ENCODE measurements at places on chromosomes 13 and 19. TPM values are rescaled to one million over a fixed set of nuclear protein-coding genes. Genes with fewer than 3 reads are reported as not detected.
A peak's percentile ranks its signal among the peaks of the same experiment; 100 is the strongest.

The ZNF45 gene
- 9.9 TPM for total RNA-seq

The SELENOV gene
- total RNA-seq: not detected

The FOSB gene
- 13.3 TPM for total RNA-seq

The TMEM238 gene
- total RNA-seq: 10.6 TPM

The CEACAM21 gene
- not detected for total RNA-seq

The WDR87 gene
- not detected for total RNA-seq

The PINLYP gene
- not detected for total RNA-seq

The PCDH20 gene
- total RNA-seq: not detected

DNA sequence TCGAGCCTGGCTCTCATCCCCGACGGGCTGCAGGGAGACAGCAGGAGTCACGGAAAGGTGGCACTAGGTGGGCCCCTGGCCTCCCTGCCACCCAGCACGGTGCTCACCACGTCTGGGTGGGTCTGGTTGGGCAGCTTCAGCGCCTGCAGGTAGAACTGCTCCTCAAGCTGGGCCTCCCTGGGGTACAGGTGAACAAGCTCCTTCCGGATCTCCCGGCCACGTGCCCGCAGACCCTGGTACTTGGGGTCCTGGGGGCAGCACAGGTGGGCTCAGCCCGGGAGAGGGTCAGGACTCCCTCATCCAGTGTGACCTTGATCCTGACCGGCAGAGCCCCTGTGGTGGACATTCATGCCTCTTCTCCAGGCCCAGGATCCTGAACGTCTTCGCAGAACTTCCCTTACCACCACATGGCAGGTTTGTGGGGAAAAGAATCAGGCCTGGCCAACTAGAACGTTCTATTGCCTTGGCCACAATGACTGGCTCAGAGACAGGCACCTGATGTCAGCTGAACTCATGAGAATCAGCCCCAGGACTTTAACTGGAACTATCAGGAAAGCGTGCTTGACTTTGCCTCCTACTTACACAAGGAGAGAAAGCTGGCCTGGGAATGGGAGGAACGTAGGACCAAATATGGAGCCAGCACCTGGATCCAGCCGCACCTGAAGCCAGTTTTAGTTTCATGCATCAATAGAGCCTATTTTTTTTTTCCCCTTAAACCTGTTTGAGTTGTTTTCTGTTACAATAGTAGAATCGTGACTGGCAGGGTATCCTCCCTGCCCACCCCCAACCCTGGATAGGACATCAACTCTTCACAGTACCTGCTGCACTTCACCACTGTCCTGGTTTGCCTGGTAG, 8.9 kb downstream of the SARS2 start:
- H3K4me3 ChIP-seq: no peak overlapping the region
- H3K27ac ChIP-seq: no peak overlapping the region
- H3K27me3 ChIP-seq: no peaks in the 10 kb centered on the region

DNA sequence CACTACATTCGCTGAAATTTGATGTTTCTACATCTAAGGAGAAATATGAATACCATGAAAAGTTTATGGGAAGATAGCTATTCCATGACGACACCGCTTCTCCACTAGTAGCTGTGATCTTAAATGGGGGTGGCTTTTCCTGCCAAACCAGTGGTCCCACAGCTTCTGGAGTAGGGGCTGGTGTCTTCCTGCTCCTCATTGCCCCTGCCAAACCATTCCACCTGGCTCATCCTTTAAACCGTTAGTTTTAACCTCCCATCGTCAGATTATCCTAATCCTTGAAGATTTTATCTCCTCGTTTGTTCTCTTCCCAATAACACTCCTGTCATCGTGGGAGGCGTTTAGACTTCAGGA, 568 bp upstream of the ZNF230 start:
- peaks cover 14% of the 10 kb centered on the region for H3K4me1 ChIP-seq
- H3K27me3 ChIP-seq: no peaks in the 10 kb centered on the region
- H3K27ac ChIP-seq: peak overlapping the region; percentile 90
- H3K36me3 ChIP-seq: peaks cover 8% of the 10 kb centered on the region

- H3K27ac ChIP-seq: no peak overlapping the region
- no peaks in the 10 kb centered on the region for H3K27me3 ChIP-seq
- H3K36me3 ChIP-seq: no peaks in the 10 kb centered on the region
- H3K4me1 ChIP-seq: peaks cover 8% of the 10 kb centered on the region
These were observed 68.7 kb downstream of the ZAR1L start for GRCh38 chr13:32246468-32246867.

DNA sequence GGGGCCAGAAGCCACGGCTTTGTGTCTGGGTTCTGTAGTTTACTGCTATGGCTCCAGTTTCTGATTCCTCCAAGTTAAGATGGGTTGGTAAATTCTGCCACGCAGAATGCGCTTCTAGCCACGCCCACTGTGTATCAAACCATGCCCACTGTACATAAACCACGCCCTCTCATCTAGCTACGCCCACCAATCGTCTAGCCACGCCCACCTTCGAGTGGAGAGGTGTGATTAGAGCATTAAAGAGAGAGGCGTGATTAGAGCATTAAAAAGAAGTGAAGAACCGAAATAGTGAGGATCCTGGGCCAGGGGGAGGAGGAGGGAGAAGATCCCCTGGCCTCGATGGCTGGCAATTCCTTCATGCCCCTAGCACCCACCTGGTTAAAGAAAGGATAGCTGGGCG, 43.7 kb upstream of the ADGRE5 start:
- H3K4me1 ChIP-seq: no peaks in the 10 kb centered on the region
- no peak overlapping the region for H3K27ac ChIP-seq
- H3K27me3 ChIP-seq: no peaks in the 10 kb centered on the region

DNA sequence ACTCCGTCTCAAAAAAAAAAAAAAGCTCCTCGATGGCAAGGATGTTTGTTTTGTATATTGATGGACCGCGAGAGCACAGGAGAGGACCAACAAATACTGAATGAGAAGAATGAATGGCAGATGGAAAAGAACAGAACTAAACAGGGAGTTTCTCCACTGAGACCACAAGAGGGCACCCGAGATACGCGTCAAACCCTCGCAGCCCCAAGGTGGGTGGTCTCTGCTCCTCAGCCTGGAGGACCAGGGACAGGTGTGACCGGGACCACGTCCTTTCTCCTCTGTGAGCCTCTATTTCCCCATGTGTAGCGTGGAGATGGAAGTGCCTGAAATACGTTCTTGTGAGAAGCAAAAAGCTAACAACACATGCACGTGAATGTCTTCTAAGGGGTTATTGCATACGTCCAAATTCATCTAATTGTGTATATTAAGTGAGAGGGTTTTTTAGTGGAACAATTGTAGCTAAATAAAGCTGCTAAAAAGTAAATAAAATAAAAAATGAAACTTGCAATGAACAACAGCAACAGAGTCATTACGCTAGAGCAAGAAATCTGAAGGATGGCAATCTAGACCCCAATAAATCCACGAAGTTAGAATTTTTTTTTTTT, 8.3 kb upstream of the CDC42EP5 start:
- DNase-seq: peak; percentile 59
- H3K4me3 ChIP-seq: no peak overlapping the region
- H3K27ac ChIP-seq: no peak overlapping the region
- H3K27me3 ChIP-seq: peaks cover 23% of the 10 kb centered on the region

GRCh38 chr13:110390567-110390966, 83.5 kb downstream of the COL4A2 start:
- H3K4me3 ChIP-seq: no peak overlapping the region
- peak; percentile 57 for DNase-seq
- H3K4me1 ChIP-seq: peaks cover 7% of the 10 kb centered on the region
- H3K27me3 ChIP-seq: no peaks in the 10 kb centered on the region

DNA sequence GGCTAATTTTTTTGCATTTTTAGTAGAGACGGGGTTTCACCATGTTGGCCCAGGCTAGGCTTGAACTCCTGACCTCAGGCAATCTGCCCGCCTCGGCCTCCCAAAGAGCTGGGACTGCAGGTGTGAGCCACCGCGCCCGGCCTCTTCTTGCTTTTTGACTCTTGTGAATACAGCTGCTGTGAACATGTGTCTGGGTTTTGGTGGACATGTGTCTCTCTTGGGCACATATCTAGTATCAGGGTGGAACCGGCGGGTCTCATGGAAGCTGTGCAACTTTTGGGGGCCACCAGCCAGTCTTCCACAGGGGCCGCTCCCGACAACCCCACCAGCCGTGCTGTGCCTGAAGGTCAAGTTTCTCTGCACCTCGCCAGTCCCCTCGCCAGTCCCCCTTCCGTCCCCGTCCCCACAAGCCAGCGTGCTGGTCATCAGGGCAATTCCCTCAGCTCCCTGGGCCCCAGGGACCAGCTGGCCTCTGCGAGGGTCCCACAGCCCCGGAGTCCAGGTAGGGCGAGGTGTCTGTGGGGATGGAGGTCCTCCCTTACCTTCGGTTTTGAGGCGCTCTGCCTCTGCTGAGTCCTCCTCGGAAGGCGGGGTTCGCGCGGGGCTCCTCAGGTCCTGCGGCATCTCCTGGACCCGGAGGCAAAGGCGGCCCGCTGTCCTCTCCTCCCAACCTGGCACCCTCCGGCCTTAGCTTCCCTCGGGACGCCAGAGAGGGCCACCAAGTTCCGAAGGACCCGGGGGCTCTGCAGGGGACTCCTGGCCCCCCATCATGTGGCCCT, 16.3 kb downstream of the SGTA start:
- no peaks in the 10 kb centered on the region for H3K4me1 ChIP-seq
- H3K4me3 ChIP-seq: no peak overlapping the region
- H3K27me3 ChIP-seq: no peaks in the 10 kb centered on the region
- no peak overlapping the region for H3K27ac ChIP-seq
- H3K36me3 ChIP-seq: peaks cover 67% of the 10 kb centered on the region

DNA sequence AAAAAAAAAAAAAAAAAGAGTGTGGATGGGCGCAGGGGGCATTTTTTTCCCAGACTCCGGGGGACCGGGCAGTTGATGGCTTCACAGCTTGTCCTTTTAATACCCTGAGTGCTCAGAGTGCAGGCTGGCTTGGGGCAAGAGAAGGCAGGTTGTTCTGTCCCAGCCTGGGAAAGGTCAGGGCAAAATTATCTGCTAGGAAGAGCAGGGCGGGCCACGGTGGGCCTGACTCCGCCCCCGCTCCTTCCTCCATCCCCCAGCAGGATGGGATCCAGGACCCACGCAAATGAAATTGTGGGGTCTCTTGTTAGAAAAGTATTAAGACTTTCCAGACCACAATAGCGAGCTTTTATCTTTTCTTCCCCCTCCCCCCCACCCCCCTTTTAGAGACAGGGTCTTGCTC, 70.7 kb downstream of the PTPRS start:
- no peak for DNase-seq
- no peak overlapping the region for H3K27ac ChIP-seq
- H3K4me3 ChIP-seq: no peak overlapping the region
- H3K27me3 ChIP-seq: no peaks in the 10 kb centered on the region
- no peaks in the 10 kb centered on the region for H3K36me3 ChIP-seq

DNA sequence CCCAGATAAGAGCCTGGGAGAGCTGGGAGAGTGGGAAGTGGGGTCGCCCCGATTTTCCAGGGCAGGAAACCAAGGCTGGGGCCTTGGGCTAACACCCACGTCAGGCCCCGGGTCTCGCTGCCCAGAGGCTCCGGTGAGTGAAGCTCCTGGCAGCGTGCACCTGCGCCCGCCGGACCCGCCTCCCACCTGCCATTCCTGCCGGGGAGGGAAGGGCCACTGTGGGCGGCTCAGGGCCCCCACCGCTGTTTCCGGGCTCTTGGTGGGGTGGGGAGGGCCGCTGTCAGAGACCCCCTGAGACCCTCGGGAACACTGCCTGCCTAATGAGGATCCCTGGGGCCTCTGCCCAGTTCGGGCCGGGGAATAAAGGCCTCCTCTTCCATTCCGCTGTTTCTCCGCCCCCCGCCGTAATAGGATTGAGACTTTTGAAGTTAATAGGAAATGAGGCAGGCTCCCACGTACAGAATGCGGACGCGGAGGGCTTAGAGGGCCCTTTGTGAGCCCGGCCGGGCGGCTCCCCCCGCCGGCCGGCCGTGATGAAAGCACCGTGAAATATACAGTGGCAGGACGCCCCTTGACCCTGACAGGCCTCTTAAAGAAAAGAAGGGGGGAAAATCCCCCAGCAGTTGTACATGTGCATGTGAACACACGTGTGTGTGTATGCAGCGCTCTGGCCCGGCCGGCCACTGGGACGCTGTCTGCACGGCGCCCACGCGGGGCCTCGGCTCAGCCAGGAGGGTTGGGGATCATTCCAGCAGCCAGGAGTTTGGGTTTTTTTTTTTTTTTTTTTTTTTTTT, 33.2 kb downstream of the EFNA2 start:
- H3K36me3 ChIP-seq: peaks cover 6% of the 10 kb centered on the region
- H3K27ac ChIP-seq: no peak overlapping the region
- H3K27me3 ChIP-seq: peaks cover 12% of the 10 kb centered on the region
- no peak overlapping the region for H3K4me3 ChIP-seq

DNA sequence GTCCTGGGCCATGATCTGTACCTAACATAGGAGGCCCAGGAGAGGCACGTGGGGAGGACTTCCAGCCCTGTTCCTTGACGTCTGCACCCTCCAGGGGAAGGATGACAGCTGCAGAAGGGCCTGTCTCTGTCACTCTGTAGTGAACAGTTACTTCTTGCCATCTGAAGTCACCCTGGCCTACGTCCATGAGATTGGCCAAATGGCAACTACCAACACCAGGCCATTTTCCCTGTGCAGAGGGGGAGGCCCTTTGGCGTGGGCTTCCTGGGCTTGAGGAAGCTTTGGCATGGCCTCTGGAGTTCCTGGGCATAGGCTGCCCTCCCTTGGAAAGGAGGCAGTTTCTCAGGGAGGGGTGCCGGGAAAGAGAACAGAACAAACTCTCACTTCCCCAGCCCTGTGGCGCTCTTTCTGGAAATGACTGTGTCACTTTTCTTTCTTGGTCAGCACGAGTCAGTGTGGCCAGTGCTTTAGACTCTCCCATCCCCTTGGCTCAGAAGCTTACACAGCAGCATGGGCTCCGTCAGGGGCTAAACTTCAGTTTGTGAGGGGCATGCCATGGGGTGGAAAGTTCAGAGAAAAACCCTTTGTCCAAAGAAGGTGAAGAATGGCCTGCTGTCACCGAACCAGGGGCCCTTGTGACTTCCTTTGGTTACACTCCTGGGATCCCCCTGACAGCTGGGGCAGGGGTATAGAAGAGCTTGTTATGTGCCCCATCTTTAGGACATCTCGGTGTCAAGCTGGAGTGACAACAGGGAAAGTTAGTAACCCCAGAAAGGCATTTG, 5.3 kb downstream of the CARM1 start:
- H3K27ac ChIP-seq: no peak overlapping the region
- no peak for DNase-seq
- H3K27me3 ChIP-seq: no peaks in the 10 kb centered on the region

GRCh38 chr13:110836605-110836903, 78.3 kb downstream of the ANKRD10 start:
- no peak overlapping the region for H3K4me3 ChIP-seq
- H3K27me3 ChIP-seq: peaks cover 28% of the 10 kb centered on the region
- H3K27ac ChIP-seq: no peak overlapping the region
- no peak for DNase-seq
- H3K4me1 ChIP-seq: peaks cover 1% of the 10 kb centered on the region

GRCh38 chr13:52809310-52809769, 39.1 kb downstream of the PCDH8 start:
- DNase-seq: peak; percentile 92
- no peak overlapping the region for H3K27ac ChIP-seq
- H3K27me3 ChIP-seq: peaks cover 23% of the 10 kb centered on the region
- no peaks in the 10 kb centered on the region for H3K36me3 ChIP-seq

- DNase-seq: no peak
- H3K27ac ChIP-seq: peak overlapping the region; percentile 57
- H3K27me3 ChIP-seq: no peaks in the 10 kb centered on the region
- peaks cover 21% of the 10 kb centered on the region for H3K4me1 ChIP-seq
- no peaks in the 10 kb centered on the region for H3K36me3 ChIP-seq
- peak overlapping the region; percentile 98 for H3K4me3 ChIP-seq
These were observed 108.0 kb upstream of the DOCK9 start for GRCh38 chr13:99085808-99086266.
